ENCODE measurements at places on chromosomes 7 and 10.
A peak's percentile ranks its signal among the peaks of the same experiment; 100 is the strongest.

DNA sequence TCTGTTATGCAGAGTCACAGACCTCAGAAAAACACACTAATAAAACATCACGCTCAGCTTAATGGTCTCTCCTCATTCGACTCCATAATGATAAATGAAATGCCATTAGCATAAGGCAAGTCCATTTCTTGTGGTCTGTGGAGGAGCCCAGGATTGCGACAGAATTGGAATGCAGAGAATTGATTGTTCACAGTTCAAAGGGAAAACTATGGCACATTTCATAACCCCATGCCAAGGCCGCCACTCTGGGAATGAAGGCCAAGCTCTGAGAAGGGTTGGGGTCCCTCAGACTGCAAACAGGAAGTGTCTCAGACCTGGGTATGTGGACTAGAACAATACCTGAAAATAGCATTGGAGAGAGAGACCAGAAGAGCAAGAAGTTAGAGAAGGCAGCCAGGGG lies 398.9 kb downstream of the ADRA2A start:
- DNase-seq = no peak

DNA sequence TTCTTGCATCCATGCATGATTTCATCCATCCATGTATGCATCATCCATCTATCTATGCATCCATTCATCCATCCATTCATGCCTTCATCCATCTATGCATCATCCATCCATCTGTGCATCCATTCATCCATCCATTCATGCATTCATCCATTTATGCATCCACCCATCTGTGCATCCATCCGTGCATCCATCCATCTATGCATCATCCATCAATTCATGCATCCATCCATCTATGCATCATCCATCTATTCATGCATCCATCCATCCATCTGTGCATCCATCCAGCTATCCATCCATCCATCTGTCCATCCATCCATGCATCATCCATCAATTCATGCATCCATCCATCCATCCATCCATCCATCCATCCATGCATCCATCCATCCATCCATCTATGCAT lies 131.3 kb downstream of the DYNC2I1 start:
- DNase-seq = no peak

DNA sequence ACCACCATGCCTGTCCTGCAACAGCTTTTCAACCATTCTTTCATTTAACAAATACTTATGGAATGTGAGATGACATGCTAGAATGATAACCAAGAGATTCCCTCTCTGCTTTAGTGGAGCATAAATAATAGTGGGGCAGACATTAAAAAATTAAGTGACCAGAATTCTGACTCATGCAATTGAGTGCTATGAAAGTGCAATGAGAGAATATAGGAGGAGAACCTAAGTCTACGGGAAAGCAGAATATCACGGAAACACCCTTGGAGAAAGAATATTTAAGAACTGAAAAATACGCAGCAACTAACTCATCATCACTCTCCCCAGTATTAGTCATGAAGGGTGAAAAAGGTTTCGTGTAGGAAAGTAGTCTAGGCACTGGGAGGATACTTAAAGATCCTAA lies 7.1 kb downstream of the KIF5B start:
- no peak for DNase-seq

- DNase-seq = peak; percentile 39
Observed at GRCh38 chr10:73218431-73219191, 28.4 kb downstream of the DNAJC9 start.

- no peak for DNase-seq
Observed at GRCh38 chr10:75924309-75924902, 493.0 kb downstream of the LRMDA start.

GRCh38 chr10:17344206-17344605 lies 110.2 kb downstream of the ST8SIA6 start:
- DNase-seq = no peak

DNA sequence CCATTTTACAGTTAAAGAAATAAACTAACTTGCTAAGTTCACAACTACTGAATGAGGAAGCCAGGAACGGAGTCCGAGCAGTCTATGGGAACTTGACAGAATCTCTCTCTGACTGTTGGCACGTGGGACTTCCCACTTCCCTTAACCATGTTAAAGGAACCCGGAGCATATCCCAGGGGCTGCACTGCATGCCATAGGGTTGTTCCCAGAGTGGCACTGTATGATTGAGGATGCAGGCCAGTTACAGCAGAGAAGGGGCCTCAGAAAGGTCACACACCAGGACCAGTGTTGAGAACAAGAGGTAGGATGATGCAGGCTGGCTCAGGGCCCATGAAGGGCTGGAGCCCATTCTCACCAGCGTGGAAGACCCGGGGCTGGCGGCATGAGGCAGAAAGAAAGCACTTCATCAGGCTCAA lies 201.8 kb downstream of the NSUN6 start:
- no peak for DNase-seq

- no peak for DNase-seq
Observed at GRCh38 chr7:13770305-13770704, 219.2 kb downstream of the ETV1 start.

GRCh38 chr7:29866490-29866930 lies 60.2 kb downstream of the WIPF3 start:
- DNase-seq = no peak

DNA sequence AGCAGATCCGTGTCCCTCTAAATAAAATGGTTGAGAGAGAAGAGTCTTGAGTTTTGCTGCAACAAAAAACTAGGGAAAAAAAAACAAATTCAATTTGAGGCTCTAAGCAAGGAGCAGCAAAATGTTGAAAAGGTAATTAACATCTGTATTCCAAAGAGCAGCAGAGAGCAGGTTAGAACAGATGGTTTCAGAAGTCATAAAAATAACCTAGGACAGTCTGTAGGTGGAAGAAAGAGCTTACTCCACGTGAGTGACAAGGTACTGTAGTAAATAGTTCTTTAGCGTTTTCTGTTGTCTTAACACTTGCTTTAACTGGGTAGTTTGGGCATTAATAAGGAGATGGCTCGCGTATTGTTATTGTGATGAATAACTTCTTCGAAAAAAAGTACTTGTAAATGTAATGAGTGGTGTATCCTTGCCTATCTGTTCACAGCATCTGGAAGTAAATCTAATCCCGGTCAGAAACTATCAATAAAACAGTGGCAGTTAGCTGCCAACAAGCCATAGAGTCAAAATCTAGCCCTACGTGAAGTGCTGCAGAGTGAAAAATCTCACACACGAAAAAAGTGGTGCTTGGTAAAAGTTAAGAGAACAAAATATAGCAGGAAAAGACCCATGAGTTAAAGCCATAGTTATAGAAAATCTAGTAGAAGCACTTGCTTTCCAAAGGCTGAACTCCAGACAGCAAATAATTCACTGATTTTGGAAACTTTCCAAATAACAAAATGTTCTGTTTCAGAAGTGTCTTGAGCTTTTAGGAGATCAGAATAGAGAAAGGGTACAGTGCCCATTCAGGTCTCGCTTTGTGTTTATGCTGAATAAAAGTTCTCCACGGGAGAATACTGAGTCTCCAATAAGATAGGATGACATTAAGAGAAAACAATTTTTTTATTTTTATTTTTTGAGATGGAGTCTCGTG lies 49.3 kb upstream of the PARD3 start:
- no peak for DNase-seq

DNA sequence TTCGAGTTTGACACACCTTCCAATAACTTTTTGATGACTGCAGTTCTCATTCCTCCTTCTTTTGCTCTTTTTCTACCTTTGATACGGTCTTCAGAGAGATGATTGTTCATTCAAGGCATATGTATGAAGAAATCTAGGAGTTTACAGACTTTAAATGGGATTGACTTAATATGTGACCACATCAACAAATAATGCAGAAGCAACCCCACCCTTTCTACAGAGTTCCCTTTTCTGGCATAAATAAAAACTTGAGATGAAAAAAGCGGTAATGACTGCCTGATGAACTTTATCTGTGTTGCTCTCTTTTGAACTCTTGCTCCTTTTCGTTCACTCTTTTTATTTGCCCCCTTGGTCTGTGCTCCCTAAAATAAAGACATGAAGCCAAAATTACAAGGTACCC lies 161.7 kb downstream of the C7orf25 start:
- no peak for DNase-seq

DNA sequence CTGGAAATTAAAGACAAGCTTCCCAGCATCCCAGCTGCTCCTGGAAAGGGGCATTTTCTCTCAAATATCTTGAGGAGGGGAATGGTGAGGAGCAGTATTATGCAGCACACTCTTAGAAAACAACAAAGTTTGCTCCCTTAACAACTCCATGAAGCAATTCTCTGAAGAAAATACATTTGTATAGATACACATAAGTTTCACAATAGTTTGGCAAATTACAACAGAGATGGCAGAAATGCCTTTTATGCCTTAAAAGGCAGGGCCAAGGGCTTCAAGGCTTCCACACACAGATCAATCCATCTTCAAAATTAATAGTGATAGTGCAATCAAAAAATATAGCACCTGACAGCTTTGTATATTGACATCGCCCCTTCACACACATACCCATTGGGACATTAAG lies 12.2 kb downstream of the DGKI start:
- no peak for DNase-seq

DNA sequence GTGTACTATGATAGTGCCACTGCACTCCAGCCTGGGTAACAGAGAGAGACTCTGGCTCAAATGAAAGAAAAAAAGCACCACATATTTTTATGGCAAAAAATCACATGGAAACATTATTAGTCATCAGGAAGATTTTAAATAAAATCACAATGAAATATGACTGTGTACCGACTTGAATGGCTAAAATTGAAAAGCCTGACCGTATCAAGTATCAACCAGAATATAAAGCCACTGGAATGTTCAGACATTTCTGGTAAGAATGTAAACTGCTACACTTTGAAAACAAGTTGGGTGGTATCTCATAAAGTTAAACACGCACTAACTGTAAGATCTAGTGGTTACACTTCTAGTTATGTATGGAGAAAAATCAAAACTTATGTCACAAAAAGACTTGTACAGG lies 306.7 kb upstream of the MBL2 start:
- no peak for DNase-seq

DNA sequence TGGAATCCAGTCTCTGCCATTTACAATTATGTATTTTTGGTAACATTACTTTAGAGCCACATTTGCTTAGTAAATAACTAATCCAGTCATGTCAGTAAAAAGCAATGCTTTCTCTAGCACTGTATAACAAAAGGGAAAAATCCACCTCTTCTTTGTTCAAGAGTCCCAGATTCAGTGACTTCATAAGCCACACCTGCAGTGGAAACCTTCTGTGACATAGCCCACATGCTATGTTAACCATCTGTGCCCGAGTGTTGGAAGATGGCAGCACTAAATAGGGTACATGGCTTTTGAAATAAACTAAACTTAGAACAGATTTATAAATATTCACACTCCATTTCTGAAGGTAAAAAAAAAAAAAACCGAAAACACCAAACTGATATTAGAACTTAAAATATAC lies 83.0 kb downstream of the CTTNBP2 start:
- DNase-seq = no peak

GRCh38 chr10:43115881-43116595 lies 22.2 kb upstream of the CSGALNACT2 start:
- no peak for DNase-seq

DNA sequence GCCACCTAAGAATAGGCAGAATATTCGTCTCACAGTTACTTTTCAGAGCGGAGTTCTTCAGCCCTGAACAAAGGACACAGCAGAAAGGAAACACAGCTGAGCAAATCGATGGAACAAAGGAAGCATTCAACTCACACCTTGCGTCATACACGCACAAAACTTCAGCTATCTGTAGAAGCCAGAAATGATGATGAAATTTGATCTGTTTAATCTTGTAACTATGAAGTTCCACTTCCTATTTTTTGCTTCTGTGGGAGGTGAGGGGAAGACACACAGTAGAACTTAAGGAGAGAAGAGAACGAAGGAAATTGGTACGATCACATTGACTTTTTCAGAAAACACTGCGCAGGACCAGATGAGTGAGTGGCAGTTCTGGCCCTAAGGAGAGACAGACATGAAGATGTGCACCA lies 26.2 kb downstream of the FAM171A1 start:
- DNase-seq = no peak

- no peak for DNase-seq
Observed at GRCh38 chr7:78225534-78225933, 427.0 kb downstream of the PHTF2 start.

- peak; percentile 29 for DNase-seq
Observed at GRCh38 chr10:93751832-93752231, 5.9 kb upstream of the LGI1 start.
